ENCODE measurements at places on chromosomes 12 and 14.

GRCh38 chr12:27531896-27532295 lies 7.9 kb downstream of the PPFIBP1 start:
- no peak for DNase-seq

GRCh38 chr12:40153432-40153831 lies 47.6 kb upstream of the SLC2A13 start:
- no peak for DNase-seq

- DNase-seq, result no peak
Measured at GRCh38 chr12:93668919-93669418, 8.2 kb upstream of the CRADD start.

GRCh38 chr12:55845361-55845760 lies 2.6 kb upstream of the MMP19 start:
- DNase-seq, result no peak

DNA sequence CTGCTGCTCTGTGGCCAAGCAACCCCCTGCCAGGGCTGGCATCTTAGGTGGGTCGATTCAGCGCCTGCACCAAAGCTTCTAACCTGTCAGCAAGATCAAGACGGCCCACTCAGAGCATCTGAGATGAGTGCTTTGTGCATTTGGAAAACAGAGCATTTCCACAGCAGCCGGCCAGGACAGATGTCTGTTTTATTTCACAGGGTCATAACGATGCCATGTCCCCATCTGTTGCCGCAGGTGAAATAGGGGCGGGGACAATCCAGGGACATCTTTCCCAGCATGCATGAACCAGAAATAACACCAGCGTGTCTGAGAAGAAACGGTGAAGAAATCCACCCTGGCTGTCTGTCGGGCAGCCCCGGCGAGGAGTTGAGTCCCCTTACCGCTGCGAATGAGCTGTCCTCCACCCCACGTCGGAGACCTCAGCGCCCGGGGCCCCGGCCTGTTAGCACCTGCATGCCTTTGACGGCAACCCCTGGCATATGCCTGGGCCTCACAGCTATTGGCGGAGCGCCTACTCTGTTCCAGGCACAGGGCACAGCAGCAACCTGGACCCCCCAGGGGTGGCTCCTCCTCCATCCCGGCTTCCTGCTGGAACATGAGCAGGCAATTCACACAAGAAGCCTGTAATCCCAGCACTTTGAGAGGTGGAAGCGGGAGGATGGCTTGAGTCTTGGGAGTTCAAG lies 30.6 kb upstream of the ULK1 start:
- DNase-seq, result no peak

- no peak for DNase-seq
Measured at GRCh38 chr14:105050551-105050897, 14.7 kb downstream of the GPR132 start.

All from stimulated activated CD8-positive, alpha-beta memory T cell treated with anti-CD3 and anti-CD28 coated beads, Interleukin-4, amount 100 ng/mL, for 4 hours (primary cell).